ENCODE measurements at places on chromosomes 11 and 22.
A peak's percentile ranks its signal among the peaks of the same experiment; 100 is the strongest.

DNA sequence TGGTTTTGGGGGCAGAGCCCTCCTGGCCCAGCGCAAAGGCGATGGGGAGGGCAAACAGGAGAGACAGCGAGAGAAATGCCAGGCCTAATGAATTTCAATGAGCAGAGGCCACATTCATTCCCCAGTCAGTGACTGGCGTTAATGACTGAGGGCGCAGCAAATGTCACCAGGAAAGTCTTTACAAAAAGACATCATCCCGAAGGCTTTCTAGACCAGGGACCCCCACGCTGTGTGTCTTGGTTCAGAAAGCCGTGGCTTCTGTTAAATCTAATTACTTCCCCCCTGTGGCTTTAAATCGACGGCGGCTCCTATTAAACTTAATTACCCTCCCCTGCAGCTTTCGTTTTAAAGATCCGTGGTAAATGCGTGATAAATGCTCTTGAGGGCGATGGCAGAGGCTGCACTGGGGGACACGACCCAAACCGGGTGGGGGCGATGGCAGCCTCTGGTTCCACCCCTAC, 1.6 kb upstream of the FGF19 start:
- no peak for DNase-seq

DNA sequence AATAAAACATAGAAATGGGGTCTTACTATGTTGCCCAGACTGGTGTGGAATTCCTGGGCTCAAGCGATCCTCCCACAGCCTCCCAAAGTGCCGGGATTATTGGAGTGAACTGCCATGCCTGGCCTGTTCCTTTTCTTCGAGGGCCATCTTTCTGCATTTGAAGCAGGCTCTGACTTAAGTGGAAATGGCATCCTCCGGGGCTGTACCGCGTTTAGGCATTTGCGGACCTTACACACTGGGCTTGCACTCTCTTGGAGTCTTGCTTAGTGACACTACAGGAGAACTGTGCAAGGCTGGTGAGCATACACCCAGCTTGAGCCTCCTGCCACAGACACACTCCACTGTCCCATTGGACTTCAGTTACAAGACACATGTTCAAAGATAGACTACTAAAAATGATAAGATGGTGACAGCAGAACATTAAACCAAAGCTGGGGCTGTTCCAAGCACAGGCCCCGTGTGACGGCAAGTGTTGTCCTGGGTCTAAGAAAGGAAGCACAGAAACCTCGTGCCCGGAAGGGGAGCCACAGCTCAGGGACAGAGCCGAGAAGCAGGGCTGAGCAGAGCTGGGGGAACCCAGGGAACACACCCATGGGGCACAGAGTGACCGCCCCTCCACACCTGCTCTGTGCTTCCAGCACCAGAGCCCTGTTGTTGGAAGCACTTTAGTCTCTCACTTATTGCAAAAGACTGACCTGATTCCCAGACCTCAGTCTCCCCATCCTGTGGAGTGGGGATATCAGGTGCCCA, 59.0 kb upstream of the SHANK2 start:
- no peak for DNase-seq

GRCh38 chr11:121711939-121712338, 259.2 kb upstream of the SORL1-AS1 start:
- no peak for DNase-seq

DNA sequence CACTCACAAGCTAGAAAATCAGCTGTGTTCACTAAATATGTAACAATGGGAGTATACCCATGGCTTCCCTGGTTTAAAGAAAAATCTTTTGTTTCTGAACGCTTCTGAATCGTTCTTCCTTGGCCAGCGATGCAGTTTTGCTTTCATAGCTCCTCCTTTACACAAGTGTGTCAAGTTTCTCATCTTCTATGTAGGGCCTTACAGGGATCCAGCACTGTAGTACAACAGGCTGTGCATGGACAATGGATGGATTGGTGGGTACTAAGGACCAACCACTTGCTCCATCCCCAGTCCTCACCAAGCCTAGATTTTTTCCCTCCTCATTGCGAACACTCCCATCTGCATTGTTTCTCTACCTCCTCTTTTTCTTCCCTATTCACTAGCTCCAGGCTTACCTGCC, 24.3 kb upstream of the POU2AF2 start:
- DNase-seq: no peak

DNA sequence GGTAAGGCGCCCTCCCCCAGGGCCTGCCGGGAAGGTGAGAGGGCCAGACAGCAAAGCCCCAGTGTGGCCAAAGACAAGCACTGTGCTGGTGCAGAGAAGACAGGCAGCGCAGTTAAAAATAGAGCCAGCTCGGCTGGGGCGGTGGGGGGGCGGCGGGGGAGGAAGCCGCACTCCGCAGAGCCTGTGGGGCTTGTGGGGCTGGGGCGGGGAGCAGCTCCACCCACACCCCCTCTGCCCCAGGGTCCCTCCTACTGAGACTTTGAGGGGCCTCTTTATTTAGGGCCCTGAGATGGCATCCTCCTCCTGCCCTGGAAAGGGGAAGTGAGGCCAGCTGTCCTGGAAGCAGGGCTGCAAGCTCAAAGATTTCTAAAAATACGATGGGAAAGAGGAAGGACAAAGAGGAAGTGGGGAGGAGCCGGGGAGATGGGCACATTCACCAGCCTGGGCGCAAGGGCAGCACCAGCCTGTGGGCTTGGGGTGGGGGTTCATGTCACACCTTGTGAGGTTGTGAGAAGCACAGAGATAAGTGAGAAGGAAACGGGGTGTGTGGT, 2.6 kb downstream of the CYTH4 start:
- DNase-seq: peak; percentile 64

- no peak for DNase-seq
Measured at GRCh38 chr11:22467248-22467647, 129.1 kb downstream of the SLC17A6 start.

DNA sequence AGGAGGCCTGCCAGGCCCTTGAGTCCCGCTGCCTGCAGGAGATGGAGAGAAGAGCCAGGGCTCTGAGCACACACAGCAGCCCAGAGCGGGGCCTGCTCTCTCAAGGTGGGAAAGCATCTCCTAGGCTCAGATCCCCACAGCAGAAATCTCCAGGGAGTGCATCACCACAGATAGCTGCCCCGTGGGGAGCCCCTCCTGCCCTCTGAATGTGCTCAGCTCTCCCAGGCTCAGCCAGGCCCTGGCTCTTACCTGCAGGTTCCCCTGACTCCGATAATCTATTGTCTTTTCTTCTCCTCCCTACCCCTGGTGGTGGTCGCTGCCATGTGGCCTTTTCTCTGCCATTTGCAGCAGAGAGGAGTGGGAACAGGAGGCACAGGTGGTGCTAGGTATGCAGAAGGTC, 49.9 kb downstream of the BTG4 start:
- DNase-seq: no peak

GRCh38 chr22:46590334-46590733, 29.9 kb upstream of the GRAMD4 start:
- DNase-seq: no peak

- no peak for DNase-seq
Measured at GRCh38 chr22:30158744-30159500, 78.7 kb downstream of the HORMAD2 start.

DNA sequence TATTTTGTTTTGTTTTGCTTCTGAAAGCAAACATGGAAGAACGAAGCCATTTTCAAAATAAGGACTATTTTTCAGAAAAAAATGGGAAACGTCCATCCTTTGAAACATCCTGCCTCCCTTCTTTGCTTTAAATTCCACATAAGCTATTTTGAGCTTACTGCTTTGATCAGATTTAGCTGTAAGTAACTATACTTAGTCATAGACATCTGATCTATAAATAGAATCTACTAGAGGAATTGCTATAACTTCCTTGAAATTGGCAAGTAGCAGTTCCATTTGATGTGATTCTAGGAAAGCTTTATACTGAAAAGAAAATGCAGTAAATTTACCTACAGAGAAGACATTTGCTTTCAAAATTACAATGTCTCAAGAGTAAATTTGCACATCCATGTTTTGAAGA, 305.8 kb downstream of the TTC28 start:
- no peak for DNase-seq

DNA sequence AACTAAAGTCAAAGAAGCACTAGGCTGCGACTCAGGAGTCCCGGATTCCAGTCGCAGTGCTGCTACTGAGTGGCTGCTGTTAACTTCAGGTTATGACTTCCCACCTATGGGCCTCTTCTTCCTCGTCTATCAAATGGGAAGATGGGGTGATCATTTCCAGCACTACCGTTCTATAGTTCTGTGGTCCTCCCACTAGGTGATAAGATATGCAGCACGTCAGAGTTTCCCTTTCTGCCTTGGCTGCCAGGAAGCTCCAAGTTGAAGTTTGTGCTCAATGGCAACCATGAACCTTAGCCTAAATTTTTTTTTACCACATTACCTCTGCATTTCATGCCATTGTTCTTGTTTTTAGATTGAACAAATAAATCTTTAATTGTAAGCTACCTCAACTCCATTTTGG, 38.7 kb downstream of the ALX4 start:
- DNase-seq: no peak

- no peak for DNase-seq
Measured at GRCh38 chr11:27754035-27755017, 54.1 kb upstream of the BDNF start.

GRCh38 chr22:24159650-24160049, 21.6 kb upstream of the SUSD2 start:
- no peak for DNase-seq

DNA sequence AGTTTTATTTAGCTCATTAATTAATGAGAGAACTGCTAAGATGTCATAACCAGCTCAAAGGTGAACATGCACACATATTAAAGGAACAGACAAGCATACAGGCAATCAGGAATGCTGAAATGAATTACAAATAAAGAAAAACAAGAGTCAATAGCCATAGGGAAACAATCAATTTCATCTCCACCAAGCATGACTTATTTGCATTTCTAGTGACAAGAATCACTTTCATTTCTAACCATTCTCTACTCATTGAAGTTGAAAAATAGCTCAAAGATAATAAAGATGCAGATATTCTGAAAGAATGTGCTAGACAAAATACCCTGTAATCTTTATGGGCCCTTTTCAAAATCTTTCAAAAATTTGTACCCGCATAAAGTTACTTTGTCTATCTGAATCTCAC, 23.2 kb downstream of the ISX start:
- DNase-seq: no peak

DNA sequence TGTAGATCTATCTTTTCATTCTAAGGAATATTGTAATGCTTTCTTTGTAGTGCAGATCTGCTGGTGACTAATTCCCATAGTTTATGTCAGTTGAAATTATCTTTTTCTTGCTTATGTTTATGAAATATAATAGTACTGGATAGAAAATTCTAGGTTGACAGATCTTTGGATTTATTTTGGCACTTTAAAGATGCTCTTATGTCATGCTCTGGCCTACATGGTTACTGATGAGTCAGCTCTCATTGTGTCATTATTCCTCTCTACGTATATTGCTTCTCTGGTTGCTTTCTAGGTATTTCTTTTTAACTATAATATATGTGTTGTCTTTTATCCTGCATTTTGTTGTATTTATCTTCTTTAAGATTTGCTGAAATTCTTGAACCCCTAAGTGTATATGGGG, 955.5 kb upstream of the CHORDC1 start:
- DNase-seq: no peak

- DNase-seq: no peak
Measured at GRCh38 chr11:44771841-44772240, 45.1 kb downstream of the TSPAN18 start.

GRCh38 chr11:33657757-33658156, 42.9 kb downstream of the C11orf91 start:
- DNase-seq: no peak

DNA sequence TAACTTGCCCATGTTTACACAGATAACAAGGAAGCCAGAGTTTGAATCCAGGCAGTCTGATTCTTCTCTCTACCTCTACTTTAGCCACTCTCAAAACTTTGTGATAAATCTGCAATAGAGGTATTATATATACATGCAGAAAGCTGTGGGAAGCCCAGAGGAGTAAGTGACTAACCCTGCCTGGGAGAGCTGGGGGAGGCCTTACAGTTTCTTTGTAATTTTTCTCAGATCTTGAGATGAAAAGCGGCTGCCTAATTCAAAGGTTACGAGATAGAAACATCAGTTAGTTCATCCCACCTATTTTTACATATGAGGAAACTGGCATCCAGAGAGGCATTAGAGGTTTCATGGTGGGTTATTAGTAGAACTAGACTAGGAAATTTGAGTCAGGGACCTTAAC, 4.9 kb downstream of the STIM1 start:
- DNase-seq: no peak

- DNase-seq: no peak
Measured at GRCh38 chr11:3030289-3031070, 26.7 kb downstream of the CARS1 start.

DNA sequence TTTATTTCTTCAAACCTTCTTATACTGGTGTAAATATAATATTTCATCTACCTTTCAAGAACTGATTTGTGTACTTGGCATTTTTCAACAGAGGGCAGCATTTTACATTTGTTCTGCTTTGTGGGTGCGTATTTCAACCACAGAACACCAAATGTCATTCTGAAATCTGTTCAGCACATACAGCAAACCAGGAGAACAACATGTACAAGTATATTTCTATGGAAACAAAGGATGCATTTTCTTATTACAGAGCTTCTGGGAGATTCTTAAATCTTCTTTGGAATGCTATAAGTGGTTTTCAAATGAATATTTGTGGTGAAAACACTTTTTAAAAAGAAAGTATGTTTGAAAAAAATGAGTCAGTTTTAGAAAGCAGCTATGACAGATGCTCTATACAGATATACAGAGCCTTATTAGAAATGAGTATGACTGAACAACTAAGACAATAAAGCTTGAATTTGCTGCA, 946.0 kb downstream of the FAM181B start:
- DNase-seq: no peak

DNA sequence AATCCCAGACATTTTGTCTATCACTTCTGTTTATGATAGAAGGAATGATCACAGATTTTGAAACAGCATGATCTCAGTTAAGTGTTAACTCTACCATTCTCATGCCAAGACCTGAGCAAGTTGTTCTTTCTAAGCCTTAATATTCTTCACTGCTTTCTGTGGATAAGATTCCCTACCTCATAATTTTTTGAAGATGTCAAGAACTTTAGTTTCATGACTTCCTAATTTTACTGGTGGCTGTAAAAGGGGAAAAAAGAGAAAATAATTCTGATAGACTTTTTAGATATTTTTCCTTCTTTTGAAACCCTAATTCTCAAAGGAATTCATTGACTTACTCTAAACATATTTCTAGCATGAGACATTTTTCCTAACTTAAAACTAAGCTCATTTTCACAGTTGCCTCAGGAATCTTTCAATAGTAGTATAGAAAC, 520.0 kb upstream of the LUZP2 start:
- DNase-seq: no peak

GRCh38 chr11:47327025-47327424, 25.5 kb downstream of the MYBPC3 start:
- no peak for DNase-seq
